ENCODE measurements at places on chromosomes 1 and 21. TPM values are rescaled to one million over a fixed set of nuclear protein-coding genes. Genes with fewer than 3 reads are reported as not detected.

DNA sequence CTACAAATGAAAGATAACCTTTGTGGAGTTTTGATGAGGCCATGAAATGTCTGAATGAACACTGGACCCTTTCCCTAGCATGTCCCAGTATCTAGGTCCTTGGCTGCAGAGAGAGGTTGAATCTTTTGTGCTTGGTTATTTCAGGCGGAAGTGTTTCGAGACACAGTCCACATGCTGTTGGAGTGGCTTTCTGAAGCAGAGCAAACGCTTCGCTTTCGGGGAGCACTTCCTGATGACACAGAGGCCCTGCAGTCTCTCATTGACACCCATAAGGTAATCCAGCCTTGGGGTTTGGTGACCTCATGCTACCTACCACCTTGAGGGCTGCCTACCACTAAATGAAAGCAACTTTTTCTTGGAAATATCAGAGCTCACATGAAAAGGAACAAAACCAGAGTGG, 38.9 kb upstream of the BMP8A start:
- H3K27ac ChIP-seq = no peak overlapping the region
- no peak for DNase-seq
- no peak overlapping the region for H3K4me3 ChIP-seq
- peaks cover 13% of the 10 kb centered on the region for H3K4me1 ChIP-seq
- peaks cover 100% of the 10 kb centered on the region for H3K36me3 ChIP-seq

GRCh38 chr1:9494936-9495758, 44.1 kb upstream of the SLC25A33 start:
- H3K4me1 ChIP-seq = peaks cover 14% of the 10 kb centered on the region
- no peak for DNase-seq
- peak overlapping the region; percentile 40 for H3K4me3 ChIP-seq
- H3K36me3 ChIP-seq = no peaks in the 10 kb centered on the region
- no peaks in the 10 kb centered on the region for H3K27me3 ChIP-seq
- H3K27ac ChIP-seq = no peak overlapping the region

Gene TAL1
- total RNA-seq = 4.0 TPM

DNA sequence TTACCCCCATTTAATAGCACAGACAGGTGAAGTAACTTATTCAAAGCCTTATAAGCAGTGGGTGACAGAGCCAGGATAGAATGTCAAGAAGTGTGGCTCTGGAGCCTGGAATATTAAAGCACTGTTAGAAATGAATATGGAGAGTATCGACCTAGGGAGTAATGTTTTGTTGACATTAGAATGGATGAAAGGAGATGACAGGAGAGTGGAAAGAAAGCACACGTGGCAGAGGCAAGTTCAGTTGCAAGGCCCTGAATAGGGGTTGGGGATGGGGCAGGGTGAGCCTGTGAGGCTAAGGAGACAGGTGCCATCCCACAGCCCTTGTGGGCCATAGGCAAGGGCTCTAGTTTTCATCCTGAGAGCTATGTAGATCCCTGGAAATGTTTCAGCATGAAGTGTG, 125.5 kb upstream of the PLXNA2 start:
- DNase-seq = no peak
- H3K4me1 ChIP-seq = no peaks in the 10 kb centered on the region
- no peak overlapping the region for H3K27ac ChIP-seq
- H3K4me3 ChIP-seq = no peak overlapping the region

DNA sequence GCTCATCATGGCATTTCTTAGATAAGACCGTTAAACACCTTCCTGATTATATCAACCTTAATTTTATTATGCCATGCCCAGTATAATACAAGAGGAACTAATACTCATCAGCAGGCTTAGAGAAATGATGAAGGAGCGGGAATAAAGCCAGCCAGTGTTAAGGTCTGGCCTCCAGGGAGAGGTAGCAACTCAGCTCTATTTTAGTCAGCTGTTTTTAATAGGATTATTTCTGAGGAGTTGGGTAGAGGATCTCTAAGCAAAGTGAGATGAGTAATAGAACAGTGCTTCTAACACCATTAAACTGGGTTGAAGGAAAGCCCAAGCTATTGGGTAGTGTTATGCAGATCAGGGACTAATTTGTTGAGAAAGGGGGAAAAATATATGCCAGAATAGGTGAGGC, 921.5 kb downstream of the TTLL7 start:
- H3K36me3 ChIP-seq = no peaks in the 10 kb centered on the region
- DNase-seq = no peak
- H3K27me3 ChIP-seq = no peaks in the 10 kb centered on the region
- no peak overlapping the region for H3K4me3 ChIP-seq

Gene RBM11
- total RNA-seq = 1.6 TPM

DNA sequence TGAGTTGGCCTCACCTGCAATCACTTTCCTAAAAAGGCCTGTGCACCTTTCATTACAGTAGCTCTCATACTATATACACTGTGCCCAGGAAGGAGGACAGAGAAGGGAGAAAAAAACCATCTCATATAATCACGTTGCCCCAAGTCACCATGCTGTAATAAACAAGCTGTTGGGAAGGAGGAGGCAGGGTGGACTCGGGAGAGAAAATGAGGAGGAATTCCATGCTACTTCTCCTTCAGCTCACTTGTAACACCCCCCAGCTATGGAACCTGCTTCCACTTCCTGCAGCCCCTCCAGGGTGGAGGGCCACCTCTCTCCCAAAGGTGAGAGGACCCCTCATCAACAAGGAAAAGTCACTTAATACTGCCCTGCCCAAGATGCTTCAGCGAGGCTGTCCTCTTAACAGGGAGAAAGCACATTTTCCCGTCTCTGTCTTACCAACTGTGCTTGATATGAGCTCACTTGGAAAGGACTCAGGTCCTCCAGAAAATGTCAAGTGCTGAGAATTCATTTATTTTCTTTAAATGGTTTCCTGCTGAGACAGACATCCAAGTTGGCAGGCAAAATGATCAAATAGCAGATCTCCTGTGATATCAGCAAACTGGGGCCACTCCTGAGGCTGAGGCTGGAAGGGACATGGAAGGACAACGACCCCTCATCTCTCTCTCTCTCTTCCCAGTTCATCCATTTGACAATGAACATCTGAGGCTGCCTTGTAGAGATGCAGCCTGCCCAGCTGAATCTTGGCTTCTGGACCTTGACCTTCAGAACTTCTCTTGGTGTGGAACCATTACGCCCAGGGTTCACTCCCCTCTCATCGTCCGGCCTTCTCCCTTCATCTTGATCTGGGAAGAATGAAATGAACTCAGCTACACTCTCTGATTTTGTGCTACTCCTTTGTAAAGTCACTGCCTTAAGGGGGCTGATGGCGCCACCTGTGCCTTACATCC, 54.0 kb downstream of the CAPN9 start:
- no peak overlapping the region for H3K4me3 ChIP-seq
- peak; percentile 91 for DNase-seq
- no peak overlapping the region for H3K27ac ChIP-seq
- H3K27me3 ChIP-seq = no peaks in the 10 kb centered on the region
- peaks cover 7% of the 10 kb centered on the region for H3K4me1 ChIP-seq

DNA sequence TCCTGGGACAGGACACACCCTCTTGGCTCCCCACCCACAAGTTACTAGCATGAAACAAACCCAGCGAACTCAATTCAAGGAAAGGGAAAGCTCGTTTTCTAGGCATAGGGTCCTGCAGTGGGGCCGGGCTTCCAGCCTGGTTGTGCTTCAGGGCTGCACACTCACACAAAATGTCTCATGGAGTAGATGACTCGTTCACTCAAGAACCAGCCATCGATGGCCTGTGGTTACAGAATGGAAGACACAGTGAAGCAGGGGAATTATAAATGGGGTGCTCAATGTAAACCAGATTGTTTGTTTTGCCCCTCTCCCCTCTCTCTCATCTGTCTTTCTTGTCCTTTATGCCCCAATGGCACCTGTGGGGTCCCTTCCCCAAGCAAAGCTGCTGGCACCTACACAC, 56.0 kb upstream of the COX20 start:
- H3K4me3 ChIP-seq = no peak overlapping the region
- H3K27me3 ChIP-seq = no peaks in the 10 kb centered on the region
- no peak overlapping the region for H3K27ac ChIP-seq
- H3K36me3 ChIP-seq = no peaks in the 10 kb centered on the region

Gene LRRIQ3
- total RNA-seq = 0.17 TPM

Gene KCNA3
- total RNA-seq = 0.80 TPM

- H3K4me1 ChIP-seq = no peaks in the 10 kb centered on the region
- H3K27ac ChIP-seq = no peak overlapping the region
- H3K4me3 ChIP-seq = no peak overlapping the region
- H3K27me3 ChIP-seq = no peaks in the 10 kb centered on the region
Measured at GRCh38 chr1:34808051-34808810, 15.4 kb downstream of the GJA4 start.

DNA sequence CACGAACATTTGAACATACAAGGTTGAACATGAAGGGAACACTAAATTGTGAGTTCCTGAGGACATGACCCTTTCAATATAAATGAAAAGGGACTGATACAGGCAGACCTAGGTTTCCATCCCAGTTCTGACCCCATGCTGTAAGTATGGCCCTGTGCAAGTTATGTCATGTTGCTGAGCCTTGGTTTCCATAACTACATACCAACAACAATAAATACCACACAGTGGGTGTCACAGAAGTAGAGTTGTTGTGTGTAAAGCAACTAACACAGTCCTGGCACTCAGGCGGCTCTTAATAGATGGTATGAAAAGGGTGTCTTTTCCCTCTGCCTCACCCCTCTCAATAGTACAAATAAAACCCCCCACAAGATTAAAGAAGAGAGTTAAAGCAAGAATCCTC, 140.8 kb downstream of the LMX1A start:
- no peaks in the 10 kb centered on the region for H3K36me3 ChIP-seq
- H3K27ac ChIP-seq = no peak overlapping the region
- no peak for DNase-seq
- H3K27me3 ChIP-seq = no peaks in the 10 kb centered on the region

GRCh38 chr1:58809325-58810010, 25.6 kb upstream of the JUN start:
- no peaks in the 10 kb centered on the region for H3K27me3 ChIP-seq
- no peak overlapping the region for H3K4me3 ChIP-seq
- H3K36me3 ChIP-seq = no peaks in the 10 kb centered on the region
- peaks cover 8% of the 10 kb centered on the region for H3K4me1 ChIP-seq

- H3K36me3 ChIP-seq = no peaks in the 10 kb centered on the region
- DNase-seq = no peak
- no peak overlapping the region for H3K4me3 ChIP-seq
Measured at GRCh38 chr1:88640060-88640459, 44.0 kb upstream of the PKN2 start.

DNA sequence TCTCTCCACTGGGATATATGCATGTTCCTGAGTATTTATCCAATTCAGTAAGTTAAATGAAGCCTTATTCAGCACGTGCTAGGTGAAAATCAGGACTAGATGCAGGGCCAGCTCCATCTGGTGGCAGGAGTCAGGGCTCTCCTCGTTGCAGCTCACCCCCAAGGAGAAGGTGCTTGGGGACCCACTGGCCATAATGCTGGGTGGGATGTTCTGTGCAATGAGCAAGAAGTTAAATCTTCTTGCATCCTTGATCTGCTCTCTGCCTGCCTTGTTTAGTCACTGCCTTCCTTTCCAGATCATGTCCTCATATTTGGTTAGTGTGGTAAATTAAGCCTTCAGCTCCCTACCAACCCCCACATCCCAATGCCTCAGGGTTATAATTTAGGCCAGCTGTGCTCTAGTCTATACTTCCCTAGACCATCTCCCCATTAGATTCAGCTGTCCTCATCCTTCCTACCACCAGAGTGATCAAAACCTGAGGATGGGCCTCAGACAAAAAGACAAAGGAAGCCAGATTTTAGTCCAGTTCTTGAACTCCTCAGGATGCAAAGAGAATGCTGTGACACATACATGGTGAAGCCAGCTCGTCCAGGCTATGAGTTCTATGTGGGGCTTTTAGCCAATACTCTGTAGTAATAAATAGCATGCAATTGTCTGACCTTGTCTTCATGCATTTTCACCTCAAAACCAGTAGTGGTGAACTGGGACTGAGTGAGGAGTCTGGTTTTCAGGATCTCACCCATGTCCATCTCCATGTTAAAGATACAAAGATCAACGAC, 55.9 kb downstream of the SEC16B start:
- no peaks in the 10 kb centered on the region for H3K27me3 ChIP-seq
- no peak overlapping the region for H3K4me3 ChIP-seq
- DNase-seq = no peak
- no peaks in the 10 kb centered on the region for H3K4me1 ChIP-seq

DNA sequence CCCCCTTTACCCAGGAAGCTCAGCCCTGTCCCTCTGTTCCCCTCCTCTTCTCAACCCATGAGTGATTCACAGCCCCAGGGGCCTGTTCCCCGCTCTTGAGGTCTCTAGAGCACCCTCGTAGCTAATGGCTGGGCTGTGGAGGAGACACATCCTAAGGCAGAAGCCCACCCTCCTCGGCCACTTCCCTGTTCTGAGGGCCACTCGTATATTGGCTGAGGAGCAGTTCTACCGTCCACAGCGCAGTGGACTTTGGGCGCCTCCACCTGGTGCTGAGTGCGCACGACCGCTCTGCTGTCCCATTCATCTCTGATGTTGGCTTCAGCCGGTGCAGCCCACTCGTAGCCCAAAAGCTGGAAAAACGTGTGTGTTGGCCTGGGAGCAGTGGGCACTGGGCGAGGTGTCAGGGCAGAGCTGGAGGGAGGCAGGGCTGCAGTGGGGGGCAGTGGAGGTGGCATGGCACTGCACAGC, 24.5 kb upstream of the PKP1 start:
- H3K4me1 ChIP-seq = peaks cover 11% of the 10 kb centered on the region
- no peak overlapping the region for H3K4me3 ChIP-seq
- H3K27ac ChIP-seq = no peak overlapping the region
- peaks cover 50% of the 10 kb centered on the region for H3K27me3 ChIP-seq
- no peaks in the 10 kb centered on the region for H3K36me3 ChIP-seq

DNA sequence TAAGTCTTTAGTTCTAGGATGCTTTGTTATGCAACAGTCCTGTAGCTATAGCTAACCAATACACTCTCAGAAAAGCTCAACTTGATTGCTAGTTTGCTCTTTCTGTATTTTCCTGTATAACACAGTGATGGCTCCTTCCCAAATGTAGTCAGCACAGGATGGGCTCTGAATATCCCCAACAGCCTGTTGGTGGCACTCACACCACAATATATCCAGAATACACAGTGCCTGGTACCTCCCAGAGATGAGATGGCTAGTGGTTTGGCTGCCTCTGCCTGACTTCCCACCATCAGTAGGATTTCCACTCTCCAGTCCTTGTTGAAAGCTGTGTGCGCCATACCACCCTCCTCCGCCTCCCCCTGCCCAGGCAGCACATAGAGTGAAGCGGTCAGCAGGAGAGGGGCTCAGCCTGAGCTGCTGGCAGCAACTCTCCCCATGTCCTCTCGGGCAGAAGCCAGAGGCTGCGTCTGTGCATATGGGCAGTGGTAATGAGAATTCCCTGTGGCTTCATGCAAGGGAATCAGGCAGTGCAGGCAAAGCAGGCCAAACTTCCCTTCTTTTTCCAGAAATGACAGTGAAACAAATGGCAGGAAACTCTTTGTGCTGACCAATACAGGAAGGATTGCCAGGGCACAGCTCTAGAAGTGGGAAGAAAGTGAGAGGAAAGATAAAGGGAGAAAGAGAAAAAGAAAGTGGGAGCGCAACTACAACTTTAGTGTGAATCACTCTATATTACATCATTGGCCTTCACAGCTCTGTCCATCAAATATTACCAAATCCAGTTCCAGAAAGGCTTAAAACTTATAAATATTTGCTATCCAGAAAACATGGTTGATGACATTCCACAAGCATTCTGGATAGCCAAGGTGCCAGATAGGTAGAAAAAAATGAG, 49.7 kb downstream of the LMX1A start:
- H3K4me3 ChIP-seq = no peak overlapping the region
- H3K4me1 ChIP-seq = no peaks in the 10 kb centered on the region
- peak overlapping the region; percentile 23 for H3K27ac ChIP-seq
- no peak for DNase-seq
- peaks cover 22% of the 10 kb centered on the region for H3K27me3 ChIP-seq

Gene KCNJ15
- not detected for total RNA-seq

Measured in esophagus muscularis mucosa (tissue), 4 donors.